ENCODE measurements at places on chromosomes 12 and 14.

- no peak for DNase-seq
Measured at GRCh38 chr12:111758120-111758561, 8.6 kb upstream of the ALDH2 start.

- no peak for DNase-seq
Measured at GRCh38 chr14:37443461-37443860, 151.6 kb downstream of the FOXA1 start.

- no peak for DNase-seq
Measured at GRCh38 chr14:84891404-84891803, 638.5 kb upstream of the FLRT2 start.

DNA sequence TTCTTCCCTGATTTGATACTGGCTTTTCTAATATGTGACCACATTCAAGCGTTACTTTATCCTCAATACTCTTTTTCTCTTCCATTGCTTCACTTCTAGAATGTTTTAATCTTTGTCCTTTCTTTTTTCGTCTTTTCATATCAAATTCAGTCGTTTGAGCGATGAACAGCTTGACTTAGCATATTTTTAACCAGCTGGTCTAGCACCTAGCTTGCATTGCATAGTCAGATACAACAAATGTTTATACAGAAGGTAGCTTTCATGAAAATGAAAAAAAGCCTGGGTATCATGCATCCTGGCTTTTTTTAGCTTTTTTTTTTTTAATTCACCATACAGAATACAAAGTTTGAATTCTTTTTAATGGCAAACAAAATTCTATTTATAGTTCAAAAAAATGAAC is 1.2 kb downstream of the SOX5 start:
- DNase-seq: no peak

GRCh38 chr14:22449600-22449905 is 139.5 kb downstream of the DAD1 start:
- DNase-seq: no peak

GRCh38 chr12:128133321-128134073 is 133.5 kb upstream of the TMEM132C start:
- DNase-seq: no peak

DNA sequence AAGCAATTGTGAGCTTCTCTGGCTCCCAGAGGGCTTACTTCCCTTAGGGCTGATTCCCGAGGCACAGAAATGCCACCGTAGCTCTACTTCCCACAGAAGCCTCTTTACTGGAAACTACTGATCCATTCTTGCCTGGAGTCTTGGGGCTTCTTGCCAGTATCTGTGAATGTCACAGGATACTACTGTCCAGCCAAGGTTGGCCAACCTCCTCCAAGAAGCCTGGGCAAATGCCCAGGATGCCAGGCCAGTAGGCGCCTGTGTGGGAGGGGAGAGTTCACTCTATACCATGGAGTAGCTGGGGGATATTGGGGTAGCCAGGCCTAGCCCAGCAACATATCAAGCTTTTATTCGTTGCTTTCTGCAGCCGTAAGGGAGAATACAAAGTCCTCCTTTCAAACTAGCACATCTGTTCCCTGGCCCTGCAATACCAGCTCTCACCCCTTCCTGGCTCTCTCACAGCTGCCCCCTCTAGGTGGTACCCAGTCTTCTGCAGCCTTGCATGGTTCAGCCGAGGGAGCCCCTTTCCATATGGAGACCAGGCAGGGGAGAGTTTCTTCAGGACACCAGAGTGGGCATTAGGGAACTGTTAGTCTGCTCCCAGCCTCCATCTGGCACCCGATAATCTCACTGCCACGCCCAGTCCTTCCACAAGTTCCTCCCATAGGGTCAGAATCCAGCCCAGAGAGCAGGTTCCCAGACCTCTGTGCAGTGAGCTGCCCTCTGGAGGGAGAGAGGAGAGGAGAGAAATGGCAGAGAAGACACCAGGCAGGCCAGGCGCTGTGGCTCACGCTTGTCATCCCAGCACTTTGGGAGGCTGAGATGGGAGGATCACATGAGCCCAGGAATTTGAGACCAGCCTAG is 24.3 kb upstream of the PLEK2 start:
- DNase-seq: no peak

DNA sequence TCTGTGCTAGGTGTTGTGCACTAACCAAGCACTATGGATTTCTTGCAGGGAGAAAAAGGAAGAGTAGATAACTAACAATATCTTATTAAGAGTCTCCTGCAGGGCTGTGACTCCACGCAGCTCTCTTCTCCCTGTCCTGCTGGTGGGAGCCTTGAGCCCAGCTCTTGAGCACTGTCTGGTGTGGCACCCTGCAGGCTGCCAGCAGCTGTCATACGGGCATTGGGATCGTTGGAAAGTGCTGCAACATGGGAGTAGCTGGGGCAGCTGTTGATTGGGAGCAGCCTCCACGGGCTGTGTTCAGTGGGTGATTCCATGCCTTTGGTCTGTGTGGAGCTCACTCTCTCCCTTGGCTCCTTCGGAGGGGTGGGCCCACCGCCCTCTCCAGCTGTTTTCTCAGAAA is 125.3 kb downstream of the FBXL14 start:
- no peak for DNase-seq

DNA sequence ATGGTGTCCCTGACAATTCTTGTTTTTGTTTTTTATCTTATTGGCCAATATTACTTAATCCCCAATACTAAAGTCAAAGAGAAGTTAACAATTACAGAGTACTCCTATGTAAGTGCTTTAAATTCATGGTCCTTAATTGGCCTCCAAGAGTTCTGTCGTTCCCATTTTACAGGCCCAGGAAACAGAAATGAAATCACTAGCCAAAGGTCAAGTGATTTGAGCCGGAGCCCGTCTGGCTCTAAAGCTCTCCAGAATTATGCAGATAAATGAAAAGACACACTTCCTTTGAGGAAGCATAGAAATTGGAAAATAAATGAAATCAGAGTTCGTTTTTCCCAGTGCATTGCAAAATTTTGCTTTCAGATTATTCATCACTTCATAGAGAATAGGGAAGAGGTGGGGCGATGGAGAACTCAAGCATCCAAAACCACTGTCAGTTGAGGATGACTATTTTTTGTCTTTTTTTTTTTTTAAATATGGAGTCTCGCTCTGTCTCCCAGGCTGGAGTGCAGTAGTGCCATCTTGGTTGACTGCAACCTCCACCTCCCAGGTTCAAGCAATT is 78.5 kb downstream of the MAP1LC3B2 start:
- no peak for DNase-seq

DNA sequence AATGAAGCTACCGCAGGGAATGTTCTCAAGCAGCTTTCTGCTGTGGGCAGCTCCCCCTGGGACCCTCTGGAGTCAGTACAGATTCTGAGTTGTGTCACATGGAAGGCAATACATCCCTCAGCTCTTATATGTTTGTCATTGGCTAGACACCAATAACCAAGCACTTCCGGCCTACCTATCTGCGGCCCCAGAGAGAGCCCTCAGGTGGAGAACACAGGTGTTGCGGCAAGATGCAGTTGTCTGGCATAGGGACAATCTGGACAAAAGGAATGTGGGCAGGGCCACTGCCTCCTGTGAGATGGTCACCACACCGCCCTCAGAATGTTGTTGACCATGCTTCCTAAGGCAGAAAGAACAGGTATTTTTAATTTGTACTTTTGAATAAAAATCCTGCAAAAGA is 118.7 kb downstream of the BRMS1L start:
- no peak for DNase-seq

GRCh38 chr12:6925540-6926279 is 2.0 kb upstream of the ATN1 start:
- DNase-seq: no peak

GRCh38 chr14:103733651-103734050 is 18.0 kb downstream of the ZFYVE21 start:
- DNase-seq: no peak

- DNase-seq: no peak
Measured at GRCh38 chr12:66210840-66211239, 21.8 kb downstream of the IRAK3 start.

GRCh38 chr12:16121953-16122352 is 155.5 kb downstream of the SLC15A5 start:
- no peak for DNase-seq

DNA sequence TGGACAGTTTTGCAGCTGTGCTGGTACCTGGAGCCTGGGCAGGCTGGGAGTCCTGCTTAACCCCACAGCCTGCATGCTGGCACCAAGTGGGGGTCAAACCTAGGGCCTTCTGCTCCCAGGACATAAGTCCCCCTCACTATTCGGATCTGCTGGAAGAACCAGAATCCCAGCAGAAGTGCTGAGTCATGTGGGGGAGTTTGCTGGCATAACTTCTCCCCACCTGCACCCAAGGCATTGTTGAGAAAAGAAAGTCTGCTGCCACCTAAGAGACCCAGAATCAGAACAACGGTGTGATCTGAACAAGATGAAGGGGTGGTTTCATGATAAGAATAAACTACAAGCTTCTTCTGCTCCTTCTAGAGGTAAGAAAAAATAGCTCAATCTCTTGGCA is 102.7 kb downstream of the RBM19 start:
- no peak for DNase-seq

DNA sequence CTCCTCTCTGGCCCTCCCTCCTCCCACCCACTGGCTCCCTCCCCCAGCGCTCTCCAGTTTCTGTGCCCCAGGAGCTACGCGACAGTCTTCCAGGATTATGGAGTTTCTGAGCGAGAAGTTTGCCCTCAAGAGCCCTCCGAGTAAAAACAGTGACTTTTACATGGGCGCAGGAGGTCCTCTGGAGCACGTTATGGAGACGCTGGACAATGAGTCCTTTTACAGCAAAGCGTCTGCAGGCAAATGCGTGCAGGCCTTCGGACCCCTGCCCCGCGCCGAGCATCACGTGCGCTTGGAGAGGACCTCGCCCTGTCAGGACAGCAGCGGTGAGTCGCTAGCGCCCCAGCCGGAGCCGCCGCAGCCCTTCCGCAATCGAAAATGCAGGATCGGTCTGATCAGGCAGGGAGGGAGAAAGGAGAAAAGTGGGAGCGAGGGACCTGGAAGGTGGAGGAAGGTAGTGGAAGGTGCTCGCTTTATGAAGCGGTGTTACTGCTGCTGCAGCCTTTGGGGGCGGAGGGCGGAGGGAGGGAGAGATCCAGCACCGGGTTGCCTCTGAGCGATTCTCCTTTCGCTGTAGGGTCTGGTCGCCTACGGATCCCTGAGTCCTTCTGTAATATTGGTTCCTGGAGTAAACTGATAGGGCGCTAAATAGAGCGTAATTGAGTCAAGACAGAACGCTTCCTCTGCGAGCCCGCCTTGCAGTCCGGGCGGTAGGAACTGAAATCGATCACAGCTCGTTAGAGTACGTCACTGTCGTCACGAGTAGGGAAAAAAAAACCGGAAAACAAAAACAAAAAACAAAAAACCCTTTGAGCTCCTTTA is at the start of gene ALX1:
TSS of gene ALX1 (plus strand) at position 56 of the 819 bp plus-strand sequence. CDS start at position 98, 42 bp downstream.
- no peak for DNase-seq

DNA sequence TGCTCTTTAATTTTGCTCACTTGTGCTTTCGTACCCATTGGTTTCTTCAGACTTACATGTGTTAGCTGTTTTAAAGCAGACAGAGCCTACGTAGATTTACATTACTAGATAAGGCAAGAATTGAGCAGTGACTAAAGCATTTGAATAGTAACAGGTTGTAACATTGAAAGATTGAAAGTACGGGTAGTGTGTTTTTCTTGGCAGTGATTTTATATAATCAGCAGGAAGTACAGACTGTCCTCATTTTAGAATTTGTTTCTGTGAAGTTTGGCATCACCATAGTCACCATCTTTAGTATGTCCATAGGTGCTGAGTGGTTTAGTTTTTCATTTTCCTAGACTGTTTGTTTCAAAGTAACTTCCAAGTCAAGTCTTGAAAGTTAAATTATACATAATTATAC is 14.0 kb downstream of the RTRAF start:
- no peak for DNase-seq

Data from cortex of kidney (tissue), 1 donor.